Memory B cell (primary cell): ENCODE measurements at places on chromosomes 2 and 18.

DNA sequence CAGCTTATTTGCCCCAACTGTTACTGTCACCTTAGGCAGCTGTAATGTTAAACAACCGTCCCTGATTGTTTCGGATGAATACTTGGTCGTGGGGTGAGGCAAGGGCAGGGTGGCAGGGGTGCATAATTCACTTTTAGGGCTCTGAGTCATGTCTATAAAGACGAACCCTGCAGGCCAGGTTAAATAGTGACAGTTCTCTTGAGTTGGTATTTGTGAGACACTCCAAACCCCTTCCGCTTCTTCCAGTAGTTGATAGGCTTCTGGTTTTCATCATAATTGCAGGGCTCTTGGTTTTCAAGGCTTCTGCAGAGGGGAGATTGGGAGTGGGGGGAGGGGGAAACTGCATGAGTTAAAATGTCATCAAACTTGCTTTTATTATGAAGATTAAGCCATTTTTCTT, 97.2 kb upstream of the TSPYL6 start:
- DNase-seq: no peak
- peaks cover 2% of the 10 kb centered on the region for H3K36me3 ChIP-seq
- H3K27ac ChIP-seq: no peak overlapping the region
- H3K27me3 ChIP-seq: peaks cover 4% of the 10 kb centered on the region
- H3K4me1 ChIP-seq: no peaks in the 10 kb centered on the region
- no peak overlapping the region for H3K4me3 ChIP-seq

GRCh38 chr2:194486326-194486725, 1170.7 kb upstream of the SLC39A10 start:
- H3K4me3 ChIP-seq: no peak overlapping the region
- no peaks in the 10 kb centered on the region for H3K27me3 ChIP-seq
- no peak for DNase-seq
- H3K36me3 ChIP-seq: no peaks in the 10 kb centered on the region

DNA sequence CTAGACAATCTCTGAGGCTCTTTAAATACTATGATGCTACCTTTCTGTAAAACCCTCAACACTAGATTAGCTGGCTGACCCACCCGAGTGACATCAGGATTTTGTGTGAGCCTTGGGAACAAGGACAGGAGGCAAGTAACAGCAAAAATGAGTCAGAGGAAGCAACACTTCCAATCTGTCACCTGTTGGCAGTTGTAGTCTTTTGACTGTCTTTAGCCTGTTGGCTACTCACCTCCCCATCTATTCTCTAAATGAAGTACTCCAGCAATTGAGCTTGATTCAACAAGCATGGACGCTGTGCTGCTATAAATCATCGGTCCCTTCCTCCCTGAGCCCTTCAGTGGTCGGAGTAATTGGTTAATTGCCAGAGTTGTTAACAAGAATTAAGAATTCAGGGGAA, 898.7 kb downstream of the BCL11A start:
- no peak overlapping the region for H3K4me3 ChIP-seq
- DNase-seq: no peak
- H3K27me3 ChIP-seq: peaks cover 7% of the 10 kb centered on the region
- H3K4me1 ChIP-seq: no peaks in the 10 kb centered on the region
- H3K27ac ChIP-seq: no peak overlapping the region

DNA sequence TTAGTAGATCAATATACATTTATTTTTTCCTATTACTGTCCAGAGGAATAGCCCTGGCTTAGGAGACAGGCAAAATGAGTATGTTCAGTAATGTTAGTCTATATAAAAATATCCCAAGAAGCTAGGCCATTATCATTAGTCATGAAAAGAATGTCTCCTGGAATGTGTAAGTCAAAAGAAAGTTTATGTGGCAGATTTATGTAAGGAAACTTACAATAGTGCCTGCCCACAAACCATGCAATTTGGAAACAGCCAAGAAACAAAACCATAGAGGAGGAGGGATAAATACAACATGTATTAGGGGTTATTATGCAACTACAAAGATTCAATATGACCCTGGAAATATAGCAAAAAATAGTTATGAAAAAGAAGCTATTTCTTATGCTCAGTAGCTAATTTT, 96.3 kb downstream of the NOL4 start:
- H3K36me3 ChIP-seq: no peaks in the 10 kb centered on the region
- no peak overlapping the region for H3K27ac ChIP-seq
- H3K4me1 ChIP-seq: no peaks in the 10 kb centered on the region
- no peaks in the 10 kb centered on the region for H3K27me3 ChIP-seq
- H3K4me3 ChIP-seq: no peak overlapping the region
- DNase-seq: no peak

DNA sequence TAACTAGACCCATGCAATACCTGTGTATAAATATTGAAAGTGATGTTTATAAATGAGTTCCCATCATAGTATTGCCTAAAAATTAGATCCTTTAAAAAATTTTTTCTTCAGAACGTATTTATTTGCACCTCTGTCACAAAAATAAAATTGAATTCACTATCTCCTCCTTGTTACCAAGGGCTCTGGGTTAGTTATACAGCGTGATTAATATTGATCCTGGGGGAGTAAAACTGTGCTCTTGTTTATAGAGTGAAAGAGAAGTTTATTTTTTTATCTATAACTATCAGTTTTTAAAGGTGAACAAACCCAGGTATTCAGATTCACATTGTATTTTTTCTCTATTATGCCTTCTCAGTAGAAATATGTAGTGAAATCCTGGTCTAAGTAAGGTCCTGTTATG, 458.5 kb downstream of the CPS1 start:
- H3K4me3 ChIP-seq: no peak overlapping the region
- no peak overlapping the region for H3K27ac ChIP-seq
- no peaks in the 10 kb centered on the region for H3K27me3 ChIP-seq

DNA sequence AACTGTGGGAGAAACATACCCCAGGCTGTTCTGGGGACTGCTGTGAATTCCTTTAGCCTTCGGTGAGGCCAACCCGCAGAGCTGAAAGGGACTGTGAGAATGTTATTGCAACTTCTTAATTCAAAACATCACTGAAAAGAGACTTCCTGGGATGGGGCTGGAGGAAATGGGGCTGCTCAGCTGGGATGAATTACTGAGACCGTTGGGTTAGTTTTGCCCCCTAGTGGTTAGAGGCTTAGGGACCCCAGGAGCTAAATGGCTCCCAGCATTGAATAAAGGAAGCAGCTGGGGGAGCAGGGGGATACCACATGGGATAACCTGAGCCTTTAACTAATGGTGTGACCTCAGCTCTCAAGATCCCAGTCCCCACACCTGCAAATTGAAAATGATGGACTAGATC, 941.1 kb upstream of the FANCL start:
- no peaks in the 10 kb centered on the region for H3K36me3 ChIP-seq
- no peaks in the 10 kb centered on the region for H3K27me3 ChIP-seq
- no peak overlapping the region for H3K4me3 ChIP-seq
- peaks cover 10% of the 10 kb centered on the region for H3K4me1 ChIP-seq
- H3K27ac ChIP-seq: no peak overlapping the region
- DNase-seq: no peak

GRCh38 chr2:67797801-67798540, 264.8 kb downstream of the C1D start:
- no peaks in the 10 kb centered on the region for H3K36me3 ChIP-seq
- H3K4me1 ChIP-seq: no peaks in the 10 kb centered on the region
- no peak for DNase-seq
- no peak overlapping the region for H3K27ac ChIP-seq

DNA sequence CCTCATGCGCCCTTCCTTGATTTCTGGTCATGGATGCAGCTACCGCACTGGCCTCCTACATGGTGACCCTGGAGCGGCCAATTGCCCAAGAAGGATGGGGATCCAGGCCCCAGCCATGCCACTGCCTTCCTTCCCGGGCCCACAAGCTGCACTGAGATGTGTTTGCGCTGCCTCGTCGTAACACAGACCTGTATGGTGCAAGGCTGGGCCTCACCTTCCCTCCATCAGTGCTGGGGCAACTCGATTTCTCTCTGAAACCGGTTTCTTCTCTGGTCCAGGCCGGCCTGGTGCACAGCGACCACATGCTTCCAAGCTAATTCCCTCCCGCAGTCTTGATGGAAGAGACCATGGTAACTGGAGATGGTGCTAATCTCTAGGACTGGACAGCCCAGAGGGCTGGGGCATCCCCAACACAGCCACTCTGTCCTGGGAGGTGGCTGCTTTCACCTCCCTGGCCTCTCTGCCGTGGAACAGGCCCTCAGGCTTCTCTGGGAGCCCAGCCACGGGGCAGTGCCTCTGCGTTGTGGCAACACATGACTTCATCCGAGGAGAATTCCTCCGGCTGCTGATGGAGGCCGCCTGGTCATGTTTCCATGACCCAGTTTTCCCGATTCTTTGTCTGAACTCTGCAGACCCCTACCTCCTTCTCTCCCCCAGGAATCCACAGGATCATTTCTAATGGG, 184.2 kb downstream of the GLI2 start:
- no peaks in the 10 kb centered on the region for H3K4me1 ChIP-seq
- H3K4me3 ChIP-seq: no peak overlapping the region
- no peaks in the 10 kb centered on the region for H3K36me3 ChIP-seq
- no peaks in the 10 kb centered on the region for H3K27me3 ChIP-seq
- no peak overlapping the region for H3K27ac ChIP-seq
- no peak for DNase-seq

GRCh38 chr18:54100466-54100865, 124.0 kb downstream of the MBD2 start:
- no peaks in the 10 kb centered on the region for H3K4me1 ChIP-seq
- no peak for DNase-seq
- no peak overlapping the region for H3K27ac ChIP-seq
- no peak overlapping the region for H3K4me3 ChIP-seq
- H3K27me3 ChIP-seq: peaks cover 10% of the 10 kb centered on the region
